NCI-H1092 treated with DMSO at 0.1 percent for 48 hours (cell line): ENCODE measurements at places on chromosomes 16 and 17.
A peak's percentile ranks its signal among the peaks of the same experiment; 100 is the strongest.

GRCh38 chr17:40122136-40122998 is 596 bp downstream of the MSL1 start:
- DNase-seq: peak; percentile 9

DNA sequence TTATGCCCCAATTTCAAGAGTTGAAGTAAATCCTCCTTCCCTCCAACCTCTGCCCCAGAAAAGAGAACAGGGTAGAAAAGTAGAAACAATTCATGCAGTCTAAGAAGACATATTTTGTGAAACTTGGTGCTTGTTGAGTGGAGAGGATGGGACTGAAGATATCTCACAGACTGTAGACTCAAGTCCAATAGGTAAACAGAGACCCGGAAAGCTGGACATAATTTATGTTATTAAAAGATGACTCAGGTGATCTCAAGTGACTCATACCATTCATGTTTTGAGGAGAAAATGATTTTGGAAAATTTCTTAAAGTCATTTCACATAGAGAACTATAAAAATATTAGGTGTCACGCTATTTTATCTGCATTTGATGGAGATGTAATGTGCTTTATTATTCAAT is 203.1 kb upstream of the SOX9 start:
- DNase-seq: no peak

- no peak for DNase-seq
Measured at GRCh38 chr16:87464691-87465300, 28.0 kb downstream of the ZCCHC14 start.

- no peak for DNase-seq
Measured at GRCh38 chr17:9189870-9190269, 168.6 kb downstream of the NTN1 start.

GRCh38 chr16:84175350-84176081 is 11.3 kb downstream of the TAF1C start:
- peak; percentile 70 for DNase-seq
